ENCODE measurements at places on chromosomes 16 and 17.

- no peak for DNase-seq
Measured at GRCh38 chr17:35097776-35098175, 21.9 kb downstream of the RAD51D start.

DNA sequence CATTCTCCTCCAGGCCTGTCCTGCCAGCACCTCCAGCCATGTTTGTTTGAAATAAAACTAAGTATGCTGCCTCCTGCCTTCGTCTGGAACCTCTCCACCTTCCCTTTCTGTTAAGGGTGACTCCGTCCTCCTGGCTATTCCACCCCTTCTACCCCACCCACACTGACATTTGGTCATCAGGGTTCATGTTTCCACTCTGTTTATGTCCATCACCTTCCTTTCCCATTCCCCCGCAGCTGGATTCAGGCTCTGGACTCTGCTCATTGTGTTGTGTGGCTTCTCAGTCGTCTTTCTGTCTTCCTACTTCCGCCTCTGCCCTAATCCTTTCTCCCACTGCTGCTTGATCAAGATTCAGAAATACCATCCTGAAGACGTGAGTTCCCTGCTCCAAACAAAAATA lies 28.6 kb downstream of the EPN2 start:
- no peak for DNase-seq

DNA sequence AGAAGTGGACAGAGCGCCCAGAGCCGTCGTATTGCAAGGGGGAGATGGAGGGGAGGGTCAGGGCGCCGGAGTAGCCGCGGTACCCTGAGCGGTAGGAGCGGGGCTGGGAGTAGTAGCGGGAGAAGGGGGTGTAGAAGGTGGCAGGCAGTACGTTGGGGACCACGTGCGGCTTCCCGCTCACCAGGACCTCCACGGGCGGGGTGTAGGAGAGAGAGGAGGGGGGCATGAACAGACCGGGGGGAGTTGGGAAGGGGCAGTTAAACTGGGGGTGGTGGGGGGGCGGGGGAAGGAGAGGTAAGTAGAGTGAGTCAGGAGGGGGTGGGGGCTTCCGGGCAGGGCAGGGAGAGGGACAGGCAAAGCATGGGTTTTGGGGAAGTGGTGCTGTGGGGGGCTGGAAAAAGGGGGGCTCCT lies 16.8 kb downstream of the ST6GALNAC2 start:
- no peak for DNase-seq

- DNase-seq, result no peak
Measured at GRCh38 chr16:86626966-86627365, 48.6 kb downstream of the FOXL1 start.

GRCh38 chr17:75517297-75517865 lies 1.1 kb downstream of the TSEN54 start:
- DNase-seq, result no peak
